ENCODE measurements at places on chromosomes 3 and 15. TPM values are rescaled to one million over a fixed set of nuclear protein-coding genes. Genes with fewer than 3 reads are reported as not detected.

C3orf70 gene
- total RNA-seq = 3.2 TPM

GP5 gene
- 0.38 TPM for total RNA-seq

GRCh38 chr3:120280026-120280425 is 5.0 kb downstream of the GPR156 start:
- no peak for DNase-seq

DNA sequence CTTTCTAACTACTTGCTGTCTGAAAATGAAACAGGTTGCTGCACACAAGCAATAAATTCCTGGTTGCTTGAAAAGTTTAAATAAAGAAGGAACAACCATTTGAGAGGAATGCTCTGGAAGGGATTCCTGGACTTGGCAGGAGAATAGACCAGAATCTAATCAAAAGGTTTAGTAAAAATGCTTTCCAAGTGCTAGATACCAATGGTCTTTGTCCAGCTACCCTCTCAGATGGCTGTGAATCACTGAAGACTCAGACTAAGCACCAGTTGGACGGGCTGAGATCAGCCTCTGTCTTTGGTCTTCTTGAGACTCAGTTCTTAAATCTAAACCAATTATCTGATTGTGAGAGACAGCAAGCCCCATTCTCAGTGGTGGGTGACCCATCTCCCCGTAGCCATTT is 27.7 kb upstream of the LPP start:
- DNase-seq = no peak

- DNase-seq = no peak
These were observed 472.8 kb downstream of the SHQ1 start for GRCh38 chr3:72375237-72376076.

DNA sequence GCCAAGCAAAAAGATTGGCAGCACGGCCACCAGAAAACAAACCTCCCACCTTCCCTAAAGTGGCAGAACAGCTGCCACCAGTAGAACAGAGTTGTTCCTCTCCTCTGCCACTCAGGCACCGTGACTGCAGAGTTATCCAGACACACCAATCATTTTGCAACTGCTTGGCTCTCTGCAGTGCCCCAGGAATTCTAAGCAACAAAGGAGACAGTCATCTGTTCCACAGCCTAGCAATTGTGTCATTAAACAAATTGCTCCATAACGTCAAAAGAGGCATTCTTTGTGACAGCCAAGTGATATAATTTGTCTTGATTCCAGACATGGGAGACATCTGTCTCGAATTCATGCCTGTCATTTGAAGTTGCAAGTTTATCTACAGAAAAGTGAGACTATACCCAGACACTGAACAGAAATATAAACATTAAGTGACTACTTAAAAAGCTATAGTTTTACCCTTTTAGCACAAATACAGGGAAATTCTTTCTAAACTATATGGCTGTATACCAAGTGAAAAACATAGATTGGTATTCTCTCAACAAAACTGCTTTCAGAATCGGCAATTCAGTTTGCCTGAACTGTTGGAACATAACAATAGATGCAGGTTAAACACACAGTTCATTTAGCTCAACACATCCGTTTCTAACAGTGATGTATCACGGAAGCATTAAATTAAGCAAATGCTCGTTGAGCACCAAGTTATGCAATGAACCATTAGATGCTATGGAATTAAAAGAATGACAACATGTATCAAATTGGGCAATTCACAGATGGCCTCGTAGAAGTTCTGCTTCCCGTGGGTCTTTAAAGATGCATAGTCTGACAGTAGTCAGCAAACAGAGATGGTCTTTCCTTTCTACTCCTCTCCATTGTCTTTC is 281.3 kb downstream of the FGF12 start:
- DNase-seq = no peak

DNA sequence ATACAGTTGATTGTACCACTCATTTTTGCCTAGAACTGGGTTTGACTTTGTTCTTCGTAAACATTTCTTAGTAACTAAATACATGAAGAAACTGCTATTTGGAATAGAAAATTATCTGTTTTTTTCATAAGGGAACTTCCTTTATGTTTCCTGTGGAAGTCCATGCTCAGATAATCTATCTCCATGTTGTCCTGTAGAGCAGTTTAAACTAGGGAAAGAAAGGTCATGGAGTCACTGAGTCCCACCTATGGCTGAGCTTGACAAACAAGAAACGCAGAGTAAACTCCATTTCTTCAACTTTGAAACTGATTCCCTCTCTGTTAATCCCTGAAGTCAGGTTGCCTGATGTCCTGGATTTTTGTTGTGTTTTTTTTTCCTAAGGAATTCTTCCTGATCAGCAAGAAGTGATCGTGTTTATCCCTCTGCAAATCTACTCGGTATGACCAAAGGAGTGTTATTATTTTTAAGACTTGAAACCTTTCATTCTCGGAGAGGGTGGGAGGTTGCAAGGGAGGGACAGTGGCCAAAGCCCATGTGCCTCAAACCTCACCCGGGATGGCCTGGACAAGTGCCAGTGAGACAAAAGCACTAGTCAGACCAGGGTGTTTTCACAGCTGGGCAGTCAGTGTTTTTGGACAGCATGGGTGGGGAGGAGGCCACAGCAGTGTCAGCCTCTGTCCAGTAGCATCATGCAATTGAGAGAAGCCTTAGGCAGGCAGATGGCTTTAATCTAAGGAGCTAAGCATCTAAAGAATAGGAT is 129.8 kb upstream of the PHLDB2 start:
- DNase-seq = no peak

Measured in lower lobe of right lung (tissue), 2 donors.